ENCODE measurements at places on chromosomes 3 and 15. TPM values are rescaled to one million over a fixed set of nuclear protein-coding genes. Genes with fewer than 3 reads are reported as not detected.

The NANOGP8 gene
- not detected for total RNA-seq

- no peak for DNase-seq
Observed at GRCh38 chr3:126424039-126424717, 29.5 kb downstream of the CFAP100 start.

The RRP9 gene
- 9.1 TPM for total RNA-seq

GRCh38 chr3:146502887-146503460 lies 33.6 kb upstream of the PLSCR2 start:
- DNase-seq: no peak

- no peak for DNase-seq
Observed at GRCh38 chr3:167662919-167663400, 9.2 kb upstream of the WDR49 start.

The ZBBX gene
- total RNA-seq: not detected

DNA sequence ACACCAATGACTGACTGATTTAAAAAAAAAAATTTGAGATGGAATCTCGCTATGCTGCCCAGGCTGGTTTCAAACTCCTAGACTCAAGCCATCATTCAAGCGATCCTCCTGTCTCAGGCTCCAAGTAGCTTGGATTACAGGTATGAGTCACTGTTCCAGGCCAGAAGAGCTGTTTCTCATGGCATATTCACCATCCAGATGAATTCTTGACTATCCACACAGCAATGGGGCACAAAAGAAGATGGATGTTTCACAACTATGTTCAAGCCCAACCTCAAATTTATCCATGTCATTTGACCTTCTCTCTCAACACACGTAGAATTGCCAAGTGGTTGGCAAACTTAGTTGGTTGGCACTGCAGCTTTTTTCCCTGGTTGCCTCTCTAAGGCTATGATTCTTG lies 40.6 kb downstream of the PRICKLE2 start:
- DNase-seq: no peak

GRCh38 chr3:2635511-2635910 lies 474.7 kb downstream of the IL5RA start:
- DNase-seq: no peak

- no peak for DNase-seq
Observed at GRCh38 chr15:100780208-100780800, 99.3 kb upstream of the ALDH1A3 start.

DNA sequence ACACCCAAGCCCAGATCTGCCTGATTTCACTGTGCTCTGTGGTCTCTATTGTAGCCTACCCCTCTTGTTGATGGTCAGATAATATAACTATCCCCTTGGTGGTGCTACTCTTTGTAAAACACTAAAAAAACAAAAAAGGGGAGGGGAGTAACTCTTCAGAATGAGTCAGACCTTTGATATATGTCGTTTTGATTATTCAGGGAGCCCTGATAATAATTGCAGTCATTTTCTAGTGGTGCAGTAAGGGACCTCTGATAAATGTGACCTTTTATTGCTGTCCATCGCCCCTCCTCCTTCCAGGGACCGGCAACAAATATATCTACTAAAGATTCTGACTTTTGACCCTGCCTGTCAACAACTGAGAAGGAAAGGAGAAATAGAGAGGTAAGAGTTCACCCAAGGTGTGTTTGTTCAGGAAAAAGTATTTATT lies 45.1 kb upstream of the MAGI1 start:
- no peak for DNase-seq

The ELL3 gene
- 0.35 TPM for total RNA-seq

DNA sequence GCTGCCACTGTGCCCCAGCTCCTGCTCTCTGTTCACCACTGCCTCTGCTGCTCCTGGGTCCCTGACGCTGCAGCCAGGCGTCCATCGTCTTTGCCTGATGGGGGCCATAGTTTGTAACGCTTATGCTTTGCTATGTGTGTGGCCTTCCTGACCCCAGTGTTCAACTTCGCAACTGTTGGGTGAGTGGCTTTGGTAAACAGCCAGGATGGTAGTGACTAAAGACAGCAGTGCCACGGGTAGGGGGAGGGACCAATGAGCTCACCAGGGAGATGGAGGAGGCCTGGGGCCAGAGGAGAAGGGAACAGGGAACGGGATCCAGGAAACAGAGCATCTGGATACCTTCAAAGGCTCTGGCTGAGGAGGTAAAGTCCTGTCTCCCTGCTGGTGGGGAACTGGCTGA lies 75.9 kb upstream of the ALDH1L1 start:
- DNase-seq: no peak

DNA sequence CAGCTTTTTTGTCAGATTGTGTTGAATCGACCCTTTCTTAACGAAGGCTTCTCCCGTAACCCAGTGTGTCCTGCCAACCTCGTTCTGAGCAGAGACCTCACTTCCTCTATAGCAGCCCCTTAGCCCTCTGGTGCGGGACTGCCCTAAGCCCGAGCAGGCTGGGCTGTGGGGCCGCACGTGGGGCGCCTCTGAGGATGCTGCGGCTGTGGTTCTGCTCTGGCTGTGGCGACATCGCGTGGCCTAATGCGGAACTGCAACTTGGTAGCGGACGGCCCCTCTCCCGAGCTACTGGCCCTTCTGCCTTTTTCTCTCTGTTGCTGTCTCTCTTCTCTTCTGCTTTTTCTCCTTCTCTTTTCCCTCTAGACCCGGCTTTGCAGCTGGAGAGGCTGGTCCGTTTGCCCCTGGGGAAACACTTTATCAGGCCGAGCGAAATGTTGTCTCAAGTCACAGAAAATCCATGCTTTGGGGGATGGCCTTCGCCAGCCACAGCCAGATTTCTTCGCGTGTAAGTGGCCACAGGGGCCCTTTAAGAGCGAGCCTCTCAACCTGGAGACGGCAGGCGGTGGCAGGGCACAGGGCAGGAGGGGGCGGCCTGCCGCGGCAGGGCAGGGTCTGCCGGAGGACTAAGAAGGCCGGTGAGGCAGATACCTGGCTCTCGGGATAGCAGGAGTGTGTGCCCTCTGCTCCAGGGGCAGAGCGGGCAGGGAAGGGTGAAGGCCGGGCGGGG lies 19.4 kb upstream of the KIF23 start:
- DNase-seq: peak; percentile 77

GRCh38 chr15:32682977-32683630 lies 34.7 kb upstream of the GREM1 start:
- no peak for DNase-seq

Data from heart left ventricle (tissue), 16 donors.